ENCODE measurements at places on chromosomes 2 and 18.
A peak's percentile ranks its signal among the peaks of the same experiment; 100 is the strongest.

- no peak for DNase-seq
Observed at GRCh38 chr2:122029945-122030344, 274.5 kb downstream of the TSN start.

DNA sequence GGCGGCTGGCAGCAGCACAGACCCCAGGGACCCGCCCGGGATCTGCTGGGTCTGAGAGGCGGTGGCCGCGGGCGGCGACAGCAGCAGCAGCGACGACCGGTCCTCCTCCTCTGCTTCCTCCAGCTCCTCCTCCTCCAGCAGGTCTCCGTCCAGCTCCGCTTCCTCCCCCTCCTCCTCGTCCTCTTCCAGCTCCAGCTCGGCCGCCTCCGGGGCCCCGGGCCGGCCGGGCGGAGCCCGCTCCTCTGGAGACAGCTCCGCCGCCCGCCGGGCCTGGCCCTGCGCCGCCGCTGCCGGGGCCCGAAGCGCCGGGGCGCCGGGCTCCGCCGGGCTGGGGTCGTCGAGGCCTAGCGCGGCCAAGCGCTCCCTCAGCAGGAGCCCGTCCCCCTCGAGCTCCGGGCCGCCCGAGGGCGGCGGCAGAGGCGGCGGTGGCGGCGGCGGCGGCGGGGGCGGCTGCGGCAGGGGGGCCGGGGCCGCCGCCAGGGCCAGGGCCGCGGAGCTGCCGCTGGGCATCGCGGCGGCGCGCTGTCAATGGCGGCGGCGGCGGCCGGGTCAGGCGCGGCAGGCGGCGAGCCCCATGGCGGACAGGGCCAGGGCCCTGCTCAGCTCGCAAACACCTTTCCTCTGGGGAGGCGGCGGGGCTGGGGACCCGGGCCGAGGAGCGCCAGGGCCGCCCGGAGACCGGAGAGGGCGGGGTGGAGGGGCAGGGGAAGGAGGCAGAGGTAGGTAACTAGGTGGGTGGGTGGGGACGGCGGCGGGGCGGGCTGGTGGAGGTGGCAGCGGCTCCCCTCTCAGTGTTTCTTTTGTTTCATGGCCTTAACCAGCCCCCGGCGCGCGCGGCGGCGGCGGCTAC lies 445 bp downstream of the MEX3C start:
- peak; percentile 26 for DNase-seq

DNA sequence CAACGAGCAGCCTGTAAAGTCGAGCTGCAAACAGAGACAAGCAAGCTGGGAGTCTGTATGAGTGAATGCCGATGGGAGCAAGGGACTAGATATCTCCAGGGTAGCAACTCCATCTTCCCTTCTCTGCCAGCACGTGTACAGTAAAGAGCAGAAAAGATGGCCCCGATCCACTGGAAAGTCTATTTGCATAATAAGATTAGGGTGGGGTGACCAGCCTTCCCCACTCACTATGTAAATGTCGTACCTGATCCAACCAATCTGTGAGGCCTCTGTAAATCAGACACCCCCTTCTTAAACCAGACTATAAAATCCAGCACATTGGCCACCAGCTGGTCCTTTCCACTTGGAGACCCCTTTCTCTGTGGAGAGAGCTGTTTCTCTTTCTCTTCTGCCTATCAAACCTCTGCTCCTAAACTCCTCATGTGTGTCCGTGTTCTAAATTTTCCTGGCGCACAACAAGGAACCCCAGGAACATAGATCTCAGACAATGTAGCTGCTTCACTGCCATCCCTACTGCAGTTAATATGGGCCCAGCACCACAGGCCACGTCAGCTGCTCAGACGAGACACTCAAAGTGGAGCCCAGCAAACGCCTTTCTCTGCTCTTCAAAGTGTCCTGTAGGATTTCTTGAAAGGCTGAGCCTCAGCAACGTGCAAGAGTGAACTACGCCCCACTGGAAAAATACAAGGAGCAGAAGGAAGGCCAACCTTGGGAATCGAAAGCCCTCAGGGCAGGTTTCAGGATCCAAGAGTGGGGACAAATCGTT lies 26.1 kb downstream of the DIPK1C start:
- DNase-seq = no peak

DNA sequence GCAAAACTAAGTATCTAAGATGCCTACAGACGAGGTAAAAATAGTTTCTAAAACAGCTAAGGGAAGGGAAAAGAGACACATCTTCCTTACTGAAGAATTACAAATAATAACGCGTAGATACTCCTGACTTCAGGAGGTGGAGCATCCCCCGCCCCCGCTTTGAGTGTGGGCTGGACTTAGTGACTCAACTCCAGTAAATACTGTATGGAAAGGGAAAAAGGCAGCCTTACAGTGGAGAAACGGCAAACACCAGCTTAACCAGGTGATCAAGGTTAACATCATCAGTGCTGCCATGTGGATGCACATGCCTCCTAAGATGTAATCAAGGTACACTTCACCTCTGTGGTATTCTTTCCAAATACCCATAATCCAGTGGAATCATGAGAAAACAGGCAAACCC lies 47.9 kb downstream of the HADHB start:
- DNase-seq = no peak

DNA sequence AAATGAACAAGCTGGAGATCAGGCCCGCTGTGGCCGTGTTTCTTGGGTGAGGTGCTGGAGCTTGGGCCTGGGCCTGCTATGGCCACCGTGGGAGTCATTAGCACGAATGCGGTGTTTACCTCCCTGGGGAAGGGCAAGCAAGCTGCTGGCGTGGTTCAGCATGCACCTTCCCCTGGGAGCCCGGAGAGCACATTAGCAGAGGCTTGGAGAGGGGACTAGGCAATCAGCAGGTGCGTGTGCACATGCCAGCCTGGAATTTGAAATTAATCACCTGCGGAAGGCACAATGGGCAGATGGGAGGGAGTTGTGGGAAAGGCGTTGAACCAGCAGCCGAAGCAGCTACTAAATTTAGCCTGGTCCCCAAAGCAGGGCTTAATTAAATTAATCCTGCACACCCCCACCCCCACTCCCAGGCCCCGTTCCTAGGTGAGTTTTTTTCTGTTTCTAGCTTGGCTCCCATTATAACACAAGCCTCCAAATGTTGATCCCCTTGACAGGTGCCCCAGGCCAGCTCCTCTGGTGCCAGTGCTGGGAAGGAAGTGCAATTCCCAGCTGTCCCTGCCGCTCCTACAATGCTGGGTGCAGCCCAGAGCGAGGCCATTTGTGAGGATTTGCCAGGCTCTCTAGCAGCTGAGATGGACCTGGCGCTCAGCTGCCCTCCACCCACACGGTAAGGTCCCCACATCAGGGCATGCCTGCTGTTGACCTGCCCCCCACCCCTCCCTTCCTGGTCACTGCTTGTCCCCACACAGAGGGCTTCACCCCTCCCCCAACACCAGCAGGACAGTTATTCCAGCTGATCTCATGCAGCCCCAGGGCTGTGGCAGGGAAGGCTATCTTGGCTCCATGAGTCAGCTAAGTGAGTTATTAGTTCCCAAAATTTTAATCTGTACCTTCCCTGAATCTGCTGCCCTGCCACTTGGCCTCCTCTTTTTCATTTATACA lies 115.0 kb downstream of the ZBTB7C start:
- DNase-seq = no peak

GRCh38 chr2:144471305-144472045 lies 48.4 kb downstream of the ZEB2 start:
- DNase-seq = no peak

- DNase-seq = no peak
Observed at GRCh38 chr2:120390381-120391055, 44.6 kb downstream of the INHBB start.

DNA sequence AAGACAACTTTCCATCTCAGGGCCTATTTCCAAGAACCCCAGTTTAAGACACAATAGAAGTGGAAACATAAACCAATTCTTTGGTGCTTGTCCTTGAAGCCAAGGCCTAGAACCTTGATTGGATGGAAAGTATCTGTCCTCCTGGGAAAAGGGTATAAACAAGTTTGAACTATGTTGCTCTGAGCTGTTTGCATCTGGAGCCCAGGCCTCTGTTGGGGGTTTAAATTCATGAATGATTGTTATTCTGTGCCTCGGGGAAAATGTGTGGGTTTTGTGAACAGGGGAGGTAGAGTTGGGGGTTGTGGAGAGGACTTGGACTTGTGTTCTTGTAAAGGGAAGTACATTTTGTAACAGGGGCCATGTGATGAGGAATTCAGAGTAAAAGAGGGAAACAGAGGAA lies 406.1 kb downstream of the SLC4A3 start:
- DNase-seq = no peak

DNA sequence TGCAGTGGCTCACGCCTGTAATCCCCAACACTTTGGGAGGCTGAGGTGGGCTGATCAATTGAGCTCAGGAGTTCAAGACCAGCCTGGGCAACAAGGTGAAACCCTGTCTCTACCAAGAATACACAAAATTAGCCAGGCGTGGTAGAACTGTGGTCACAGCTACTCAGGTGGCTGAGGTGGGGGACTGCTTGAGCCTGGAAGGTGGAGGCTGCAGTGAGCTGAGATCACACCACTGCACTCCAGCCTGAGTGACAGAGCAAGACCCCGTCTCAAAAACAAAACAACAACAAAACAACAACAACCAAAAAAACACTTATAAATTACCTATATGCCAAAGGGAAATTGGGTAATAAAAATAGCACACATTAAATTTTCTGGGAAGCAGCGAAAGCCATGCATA lies 141.6 kb downstream of the HDAC4 start:
- DNase-seq = no peak

DNA sequence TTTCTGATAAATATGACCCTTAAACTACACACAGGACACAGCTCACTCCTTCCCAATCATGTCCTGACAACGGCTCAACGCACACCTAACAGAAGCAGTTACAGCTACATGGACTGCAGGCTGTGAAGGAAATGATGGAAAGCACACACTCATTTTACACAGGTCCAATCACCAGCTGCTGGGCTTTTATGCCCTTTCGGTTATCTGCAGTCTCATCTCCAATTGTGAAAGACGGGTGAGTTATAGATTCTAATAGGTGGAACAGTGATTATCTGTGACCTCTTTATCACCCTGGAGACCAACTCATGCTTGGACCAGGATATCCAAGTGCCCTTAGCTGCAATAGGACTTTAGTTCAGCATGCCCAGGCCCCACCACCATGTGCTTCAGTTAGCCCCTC lies 110.4 kb upstream of the CREB1 start:
- no peak for DNase-seq

DNA sequence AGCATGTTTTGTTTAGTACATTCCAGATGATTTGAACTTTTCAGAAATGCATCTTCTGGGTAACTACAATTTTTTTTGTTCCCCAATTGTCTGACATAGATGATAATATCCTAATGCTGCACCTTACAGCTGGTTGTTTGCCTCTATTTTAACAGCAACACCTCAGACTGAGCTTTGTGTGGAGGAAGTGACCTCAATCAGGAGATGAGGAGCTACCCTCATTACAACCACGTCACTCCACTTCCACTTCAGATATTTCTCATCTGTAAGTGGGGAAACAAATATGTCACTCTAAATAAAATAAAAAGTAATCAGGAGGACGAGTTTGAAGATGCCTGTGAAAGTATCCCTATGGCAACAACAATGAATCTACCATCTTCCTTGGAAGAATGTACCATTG lies 12.1 kb upstream of the SRSF7 start:
- DNase-seq = no peak

DNA sequence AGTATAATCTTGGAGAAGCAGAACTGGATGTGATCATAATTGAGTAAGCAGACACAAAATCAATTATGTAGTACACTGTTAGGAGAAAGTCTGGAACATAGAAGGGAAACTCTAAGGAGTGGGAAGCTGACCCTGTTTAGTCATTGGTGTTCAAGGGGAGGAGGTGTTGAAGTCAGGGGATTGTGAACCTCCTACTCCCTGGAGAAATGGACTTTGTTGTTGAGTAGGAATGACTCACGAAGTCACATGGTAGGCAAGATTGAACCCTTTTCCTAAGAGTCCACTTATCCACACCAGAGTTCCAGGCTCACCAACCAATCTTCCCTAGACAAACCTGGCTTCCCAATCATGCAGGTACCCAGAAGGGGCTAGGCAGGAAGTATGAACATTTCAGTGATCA lies 81.0 kb upstream of the BCL11A start:
- no peak for DNase-seq

DNA sequence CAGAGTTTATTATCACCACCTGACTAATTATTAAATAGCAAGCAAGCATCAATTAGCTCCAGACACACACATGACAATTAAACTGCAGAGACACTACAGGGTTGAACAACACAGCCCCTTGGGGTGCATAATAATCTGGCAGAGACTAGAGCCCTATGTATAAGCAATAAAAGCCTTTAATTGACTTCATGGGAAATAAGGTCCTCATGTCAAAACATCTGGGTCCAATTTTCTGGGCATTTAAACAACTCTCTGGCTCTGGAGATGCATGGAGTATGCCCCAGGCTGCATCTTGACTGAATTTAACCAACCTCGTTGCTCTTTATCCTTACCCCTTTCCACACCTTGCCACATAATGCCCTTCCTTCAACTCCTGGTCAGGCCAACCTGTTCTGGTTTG lies 270.7 kb upstream of the THUMPD2 start:
- no peak for DNase-seq

DNA sequence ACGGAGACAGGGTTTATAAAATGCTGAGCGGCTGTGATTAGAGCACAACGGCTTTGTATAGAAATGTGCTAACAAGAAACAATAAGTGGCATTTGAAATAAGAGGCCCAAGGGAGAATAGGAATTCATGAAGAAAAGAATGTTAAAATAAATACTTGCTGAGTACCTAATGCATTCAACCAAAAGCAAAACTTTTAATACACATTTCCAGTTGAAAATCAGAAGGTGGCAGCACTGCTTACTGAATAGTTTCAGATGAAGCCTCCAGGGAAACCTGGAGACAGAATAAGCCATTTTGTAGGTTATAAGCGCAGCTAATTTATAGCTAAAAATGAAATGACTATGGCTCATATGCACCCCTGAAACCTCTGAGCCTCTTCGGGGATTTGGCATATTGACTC lies 286.6 kb downstream of the DPP10 start:
- no peak for DNase-seq

- no peak for DNase-seq
Observed at GRCh38 chr2:39805936-39806608, 27.0 kb upstream of the THUMPD2 start.

DNA sequence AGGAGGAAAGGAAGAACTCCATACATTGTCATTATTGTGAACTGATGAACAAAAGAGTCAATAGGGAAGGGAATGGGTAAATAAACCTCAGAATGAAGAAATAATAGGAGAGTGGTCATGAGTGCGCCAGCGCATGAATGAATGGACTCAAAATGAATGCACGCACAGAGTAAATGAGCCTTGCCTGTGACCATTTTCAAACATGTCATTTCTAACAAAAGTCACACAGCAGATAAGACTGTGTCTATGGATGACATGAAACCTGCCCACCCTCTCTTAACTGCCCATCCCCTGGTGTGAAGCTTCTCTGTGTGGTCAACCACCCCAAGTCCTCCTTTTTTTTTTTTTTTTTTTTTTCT lies 121.1 kb upstream of the TEX51 start:
- DNase-seq = no peak

DNA sequence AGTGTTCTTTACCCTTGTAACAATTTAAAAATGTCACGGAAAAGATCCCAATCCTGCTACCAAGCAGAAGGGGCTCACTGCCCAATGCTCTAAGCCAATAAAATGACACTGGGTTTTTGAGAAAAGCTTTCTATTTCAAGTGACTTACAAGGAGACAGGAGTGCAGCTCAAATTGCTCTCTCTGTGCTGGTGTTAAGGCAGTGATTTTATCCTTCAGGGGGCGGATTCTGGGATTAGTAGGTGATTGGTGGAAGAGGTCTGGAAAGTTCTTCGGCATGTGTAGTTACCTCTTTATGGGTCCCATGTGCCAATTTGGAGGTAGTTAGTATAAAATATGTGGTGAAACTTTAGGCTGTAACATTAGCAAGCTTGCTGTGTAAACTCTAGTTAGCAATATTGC lies 27.4 kb upstream of the MCM6 start:
- no peak for DNase-seq
